NCI-H345 (cell line): ENCODE measurements at places on chromosomes 12 and 14.

GRCh38 chr14:20935303-20935984, 19.8 kb upstream of the RNASE2 start:
- no peak for DNase-seq

GRCh38 chr12:16281157-16281556, 3.7 kb upstream of the SLC15A5 start:
- DNase-seq = no peak

DNA sequence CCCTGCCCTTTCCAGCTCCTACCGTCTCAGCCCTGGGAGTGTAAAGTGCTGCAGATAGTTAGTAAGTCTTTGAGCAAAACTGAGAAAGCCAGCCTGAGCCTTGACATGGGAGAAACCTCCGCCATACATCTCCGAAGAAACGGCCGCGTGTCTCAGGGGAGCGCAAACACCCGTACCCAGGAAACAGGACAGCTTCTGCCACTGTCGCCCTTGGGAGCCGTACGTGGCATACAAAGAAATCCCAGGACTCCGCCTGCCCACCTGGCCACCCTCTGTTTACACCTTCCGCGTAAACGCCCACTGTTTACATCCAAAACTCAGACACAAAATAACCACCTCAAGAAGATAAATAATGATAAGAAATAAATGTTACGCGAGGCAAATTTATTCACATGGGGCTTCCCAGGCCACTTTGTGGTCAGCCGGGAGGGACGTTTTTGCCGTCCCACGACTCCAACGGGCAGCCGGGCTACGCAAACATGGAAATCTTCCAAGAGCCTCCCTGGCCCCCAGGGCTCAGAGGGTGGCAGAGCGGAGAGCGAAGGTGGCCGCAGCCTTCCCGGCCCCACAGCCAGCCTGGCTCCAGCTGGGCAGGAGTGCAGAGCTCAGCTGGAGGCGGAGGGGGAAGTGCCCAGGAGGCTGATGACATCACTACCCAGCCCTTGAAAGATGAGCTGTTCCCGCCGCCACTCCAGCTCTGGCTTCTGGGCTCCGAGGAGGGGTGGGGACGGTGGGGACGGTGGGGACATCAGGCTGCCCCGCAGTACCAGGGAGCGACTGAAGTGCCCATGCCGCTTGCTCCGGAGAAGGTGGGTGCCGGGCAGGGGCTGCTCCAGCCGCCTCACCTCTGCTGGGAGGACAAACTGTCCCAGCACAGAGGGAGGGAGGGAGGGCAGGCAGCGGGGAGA, at the start of gene BDKRB2:
TSS of gene BDKRB2 (plus strand) at position 689 of the 908 bp plus-strand sequence. CDS start 32,269 bp downstream, outside the sequence.
- DNase-seq = peak; percentile 89

GRCh38 chr14:104355101-104356019, 217.0 kb downstream of the KIF26A start:
- no peak for DNase-seq

GRCh38 chr14:68962681-68963080, 16.4 kb downstream of the ACTN1 start:
- no peak for DNase-seq

DNA sequence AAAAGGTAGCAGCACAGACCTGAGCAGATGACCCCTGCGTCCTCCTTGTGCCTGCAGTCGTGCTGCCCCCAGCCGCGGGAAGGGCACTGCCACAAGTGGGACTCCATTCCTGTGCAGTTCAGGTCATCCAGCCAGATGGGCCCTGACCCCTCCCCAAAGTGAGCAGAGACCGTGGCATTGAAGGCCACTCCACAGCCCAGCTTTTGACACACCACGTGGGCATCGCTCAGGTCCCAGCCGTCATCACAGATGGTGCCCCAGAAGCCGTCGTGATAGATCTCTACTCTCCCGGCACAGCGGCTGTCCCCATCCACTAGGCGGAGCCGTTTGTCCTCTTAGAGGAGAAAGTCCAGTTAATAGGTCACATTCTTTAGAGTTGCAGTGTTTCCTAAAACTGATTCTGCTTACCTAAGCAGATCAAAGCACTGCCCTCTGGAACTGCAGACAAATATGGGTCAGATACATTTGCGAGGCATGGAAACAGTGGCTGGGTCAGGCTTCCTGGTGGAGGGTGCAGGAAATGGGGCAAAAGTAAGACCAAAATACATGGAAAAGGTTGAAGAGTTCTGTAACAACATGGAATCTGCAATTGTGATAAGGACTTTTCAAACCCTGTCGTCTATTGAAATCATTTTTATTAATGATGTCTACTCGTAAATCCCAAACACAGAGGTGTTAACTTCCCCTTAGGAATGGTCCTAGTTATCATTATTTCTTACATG, 69.4 kb downstream of the CD163L1 start:
- DNase-seq = no peak
